ENCODE measurements at places on chromosomes 4 and X. TPM values are rescaled to one million over a fixed set of nuclear protein-coding genes. Genes with fewer than 3 reads are reported as not detected.

- DNase-seq: no peak
Measured at GRCh38 chr4:80125252-80126177, 52.5 kb upstream of the ANTXR2 start.

- no peak for DNase-seq
Measured at GRCh38 chr4:152273343-152273742, 262.5 kb downstream of the FBXW7 start.

DNA sequence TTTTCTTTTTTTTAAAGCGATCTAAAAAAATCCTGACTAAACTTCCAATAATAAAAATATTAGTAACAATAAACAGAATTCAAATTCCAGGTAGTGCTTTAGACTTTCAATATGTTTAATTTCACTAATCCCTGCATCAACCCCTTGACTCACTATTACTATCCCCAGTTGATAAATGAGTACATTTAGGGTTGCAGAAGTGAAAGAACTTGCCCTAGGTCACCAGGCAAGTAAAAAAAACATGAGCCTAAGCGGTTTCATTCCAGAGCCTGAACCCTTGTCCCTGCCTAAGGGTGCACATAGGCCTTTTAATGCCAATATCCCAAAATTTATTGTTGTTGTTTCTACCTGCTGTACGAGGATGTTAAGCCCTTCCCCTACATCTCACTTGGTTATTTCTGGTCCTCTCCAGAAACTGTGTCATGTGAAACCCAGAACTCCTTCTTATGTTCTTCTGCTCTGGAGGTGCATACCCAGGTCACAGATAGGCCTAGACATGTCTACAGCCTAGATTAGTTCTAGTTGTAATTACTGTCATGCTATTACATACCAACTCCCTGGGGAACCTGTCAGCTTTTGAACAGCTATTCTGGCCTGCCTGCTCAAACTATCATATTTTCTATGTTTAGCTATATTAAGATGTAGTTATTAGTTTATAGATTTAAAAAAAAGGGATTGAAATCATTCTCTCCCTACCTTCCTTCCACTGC is 244.5 kb upstream of the PITX2 start:
- no peak for DNase-seq

GRCh38 chr4:42683393-42683792 is 26.5 kb upstream of the ATP8A1 start:
- DNase-seq: no peak

- no peak for DNase-seq
Measured at GRCh38 chrX:131812847-131813825, 210.0 kb upstream of the STK26 start.

DNA sequence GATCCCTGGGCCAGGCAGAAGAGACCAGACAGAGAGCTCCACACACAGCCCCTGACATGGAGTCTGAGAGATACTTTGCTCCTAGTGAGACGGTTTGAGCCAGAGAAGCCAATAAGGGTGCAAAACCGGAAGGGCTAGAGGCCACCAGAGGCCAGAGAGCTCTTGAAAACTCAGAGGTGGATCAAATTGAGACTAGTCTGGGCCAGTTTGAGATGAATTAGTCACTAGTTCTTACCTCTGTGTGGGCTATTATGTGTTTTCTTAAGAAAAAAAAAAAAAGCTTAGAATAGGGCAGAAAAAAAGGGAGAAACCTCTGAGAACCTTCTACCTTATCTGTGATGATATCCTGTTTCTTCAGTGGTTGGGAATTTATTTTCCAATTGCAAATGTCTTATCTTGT is 110.4 kb upstream of the EDNRA start:
- no peak for DNase-seq

The EPHA5 gene
- not detected for total RNA-seq

All from left ventricle myocardium inferior (tissue), 1 donor.